ENCODE measurements at places on chromosomes 13 and 19. TPM values are rescaled to one million over a fixed set of nuclear protein-coding genes. Genes with fewer than 3 reads are reported as not detected.

The OR1M1 gene
- not detected for total RNA-seq

The GTF2F2 gene
- 23.1 TPM for total RNA-seq

The CD37 gene
- not detected for total RNA-seq

The RRAS gene
- total RNA-seq = 138 TPM

The YIPF2 gene
- total RNA-seq = 103 TPM

The IGFL3 gene
- 5.0 TPM for total RNA-seq

The CDADC1 gene
- 2.3 TPM for total RNA-seq

The ZNF888 gene
- total RNA-seq = 3.5 TPM

Measured in myometrial cell (primary cell).